ENCODE measurements at places on chromosomes 6 and 20. TPM values are rescaled to one million over a fixed set of nuclear protein-coding genes. Genes with fewer than 3 reads are reported as not detected.

The DUSP22 gene
- total RNA-seq = 30.5 TPM

The IL17F gene
- not detected for total RNA-seq

The OPRM1 gene
- not detected for total RNA-seq

The CENPQ gene
- total RNA-seq = 14.0 TPM

The MAFB gene
- not detected for total RNA-seq
